KG1 (cell line): ENCODE measurements at places on chromosomes 16 and 17.

DNA sequence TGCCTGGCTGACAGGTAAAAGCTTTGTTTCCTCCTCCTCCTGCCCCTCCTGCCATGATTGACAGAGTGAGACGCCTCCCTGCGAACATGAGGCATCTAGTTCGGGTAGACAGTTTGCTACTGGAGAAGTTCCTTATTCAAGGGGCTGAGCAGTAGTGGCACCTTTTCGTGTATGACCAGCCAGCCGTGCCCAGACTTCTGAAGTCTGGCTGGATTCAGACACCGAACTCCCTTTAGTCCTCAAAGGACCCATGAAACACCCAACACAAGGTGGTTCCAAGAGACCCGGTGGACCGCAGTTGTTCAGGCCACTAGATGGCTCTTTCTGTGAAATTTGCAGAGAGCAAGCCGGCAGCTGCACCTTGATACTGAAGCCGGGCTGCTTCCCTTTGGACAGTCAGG is 192.8 kb downstream of the XYLT1 start:
- no peak for DNase-seq

- DNase-seq, result no peak
Measured at GRCh38 chr16:89102041-89102471, 8.4 kb downstream of the ACSF3 start.

DNA sequence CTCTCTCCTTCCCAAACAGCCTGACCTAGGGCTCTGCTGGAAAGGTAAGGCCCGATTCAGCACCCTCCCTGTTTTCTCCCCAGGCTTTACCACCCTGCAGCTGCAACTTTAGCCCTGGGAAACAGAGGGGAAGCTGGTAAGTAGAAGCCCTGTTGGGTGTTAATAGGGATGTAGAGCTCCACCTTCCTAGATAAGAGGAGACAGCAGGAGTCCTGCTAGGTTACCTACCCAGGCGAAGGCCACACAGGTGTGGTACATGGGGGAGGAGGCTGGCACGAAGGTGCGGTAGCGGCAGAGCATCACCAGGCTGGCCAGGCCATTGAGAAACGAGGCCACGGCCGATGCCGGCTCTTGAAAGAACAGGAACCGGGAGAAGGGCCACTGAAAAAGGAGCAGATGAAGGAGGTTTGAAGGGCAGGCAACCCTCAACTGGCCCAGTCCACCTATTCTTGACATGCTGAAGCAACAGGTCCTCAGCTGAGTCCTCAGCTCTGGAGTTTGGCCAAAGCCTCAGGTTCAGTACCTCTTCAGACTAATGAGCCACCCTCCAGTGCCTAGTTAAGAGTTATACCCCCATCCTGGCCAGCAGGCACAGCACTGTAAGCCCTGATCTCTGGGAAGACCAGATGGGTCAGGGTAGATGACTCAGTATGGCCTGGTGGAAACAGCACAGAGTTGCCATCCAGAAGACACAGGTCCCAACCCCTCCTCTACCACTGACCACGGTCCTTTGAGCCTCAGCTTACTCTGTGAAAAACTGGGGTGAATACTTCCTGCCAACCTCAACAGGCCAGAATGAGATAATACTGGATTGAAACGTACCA is 3.3 kb downstream of the PGAP3 start:
- no peak for DNase-seq

GRCh38 chr17:39487946-39488345 is 26.7 kb downstream of the CDK12 start:
- no peak for DNase-seq

DNA sequence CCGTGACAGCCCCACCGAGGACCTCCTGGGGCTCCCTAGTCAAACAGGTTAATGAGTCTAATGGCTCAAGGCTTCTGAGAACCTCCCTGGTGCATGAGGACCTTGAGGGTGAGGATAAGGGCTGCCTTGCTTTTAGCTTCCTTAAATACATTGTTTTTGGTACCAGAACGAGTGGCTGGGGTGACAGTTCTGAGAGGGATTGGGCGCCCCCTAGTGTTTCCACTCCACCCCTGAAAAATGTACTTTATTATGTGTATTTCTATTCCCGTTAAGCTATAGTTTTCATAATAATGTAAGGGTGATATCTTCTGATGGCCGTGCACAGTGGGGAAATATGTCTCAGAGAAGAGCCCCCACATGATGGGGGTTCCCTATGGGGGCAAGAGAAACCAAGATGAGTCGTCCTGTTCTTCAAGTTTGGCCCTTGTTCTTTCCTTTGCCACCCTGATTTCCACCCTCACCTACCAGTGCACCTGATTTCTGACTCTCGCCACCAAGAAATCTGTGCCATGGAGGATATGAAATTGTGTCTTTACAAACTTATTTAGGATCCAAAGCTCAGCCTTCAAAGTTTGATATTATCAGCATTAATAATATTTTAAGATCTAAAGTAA is 14.5 kb upstream of the VWA3A start:
- DNase-seq, result peak; percentile 52

- DNase-seq, result no peak
Measured at GRCh38 chr16:10951026-10951425, 6.7 kb downstream of the CLEC16A start.

- DNase-seq, result peak; percentile 94
Measured at GRCh38 chr16:70523743-70524398, at the start of gene SF3B3. Gene SF3B3, plus strand, starts transcription at chr16:70523816. Its CDS starts 2,841 bp downstream, at chr16:70526657.

DNA sequence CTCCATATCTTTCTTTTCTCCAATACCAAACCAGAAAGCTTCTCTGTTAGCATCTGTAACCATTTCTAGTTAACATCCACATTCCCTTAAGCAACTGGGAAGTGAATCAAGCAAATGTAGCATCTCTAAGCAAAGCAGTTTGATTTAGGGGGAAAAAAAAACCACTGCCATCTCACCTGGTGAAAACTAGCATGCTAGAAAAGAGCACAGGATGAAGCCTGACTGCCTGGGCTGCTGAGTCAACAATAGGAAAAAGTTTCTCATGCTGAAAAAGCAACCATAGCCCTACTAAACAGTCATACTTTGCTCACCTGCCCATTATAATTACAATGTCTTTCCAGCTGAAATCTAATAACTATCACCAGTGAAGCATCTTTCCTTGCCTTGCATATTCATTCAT is 139.3 kb downstream of the ANKFN1 start:
- DNase-seq, result no peak

GRCh38 chr16:30526137-30526822 is at the start of gene ZNF768:
Gene ZNF768, minus strand, starts transcription at chr16:30526566. Its CDS starts 153 bp downstream, at chr16:30526413.
- DNase-seq, result no peak

GRCh38 chr16:17777408-17777863 is 306.7 kb upstream of the XYLT1 start:
- DNase-seq, result no peak

DNA sequence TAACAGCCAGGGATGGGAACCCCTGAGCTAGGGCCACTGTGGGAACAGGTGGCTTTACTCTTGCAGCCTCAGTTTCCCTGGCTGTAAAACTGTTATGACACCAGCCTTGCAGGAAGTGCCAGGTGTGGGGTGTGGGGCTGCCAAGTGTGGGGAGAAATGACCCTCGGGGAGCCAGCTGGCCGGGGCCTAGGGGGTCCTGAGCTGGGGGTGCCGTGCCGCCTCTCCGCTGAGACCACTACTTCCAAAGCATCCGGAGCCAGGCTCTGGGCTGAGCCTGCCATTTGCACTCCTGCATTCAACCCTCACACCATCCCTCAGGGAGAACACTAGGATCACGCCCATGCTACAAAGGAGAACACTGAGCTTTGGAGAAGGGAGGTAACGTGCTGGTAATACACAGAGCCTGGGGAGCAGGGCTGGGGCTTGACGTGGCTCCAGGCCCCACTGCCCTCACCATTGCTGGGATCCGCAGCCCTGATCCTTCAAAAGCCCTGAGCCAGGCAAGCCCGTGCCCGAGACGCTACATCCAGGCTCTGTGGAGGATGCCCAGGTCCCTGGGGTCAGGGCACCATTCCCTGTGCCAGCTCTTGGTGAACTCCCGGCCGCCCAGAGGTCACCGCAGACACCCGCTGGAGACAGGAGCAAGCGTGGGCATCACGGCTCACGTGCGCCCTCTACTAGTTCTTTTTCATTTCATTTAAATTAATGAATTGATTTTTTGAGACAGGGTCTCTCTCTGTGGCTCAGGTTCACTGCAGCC is 28.8 kb upstream of the GINS2 start:
- peak; percentile 52 for DNase-seq
